NCI-H2081 treated with DMSO at 0.1 percent for 48 hours (cell line): ENCODE measurements at places on chromosomes 7 and 10.

DNA sequence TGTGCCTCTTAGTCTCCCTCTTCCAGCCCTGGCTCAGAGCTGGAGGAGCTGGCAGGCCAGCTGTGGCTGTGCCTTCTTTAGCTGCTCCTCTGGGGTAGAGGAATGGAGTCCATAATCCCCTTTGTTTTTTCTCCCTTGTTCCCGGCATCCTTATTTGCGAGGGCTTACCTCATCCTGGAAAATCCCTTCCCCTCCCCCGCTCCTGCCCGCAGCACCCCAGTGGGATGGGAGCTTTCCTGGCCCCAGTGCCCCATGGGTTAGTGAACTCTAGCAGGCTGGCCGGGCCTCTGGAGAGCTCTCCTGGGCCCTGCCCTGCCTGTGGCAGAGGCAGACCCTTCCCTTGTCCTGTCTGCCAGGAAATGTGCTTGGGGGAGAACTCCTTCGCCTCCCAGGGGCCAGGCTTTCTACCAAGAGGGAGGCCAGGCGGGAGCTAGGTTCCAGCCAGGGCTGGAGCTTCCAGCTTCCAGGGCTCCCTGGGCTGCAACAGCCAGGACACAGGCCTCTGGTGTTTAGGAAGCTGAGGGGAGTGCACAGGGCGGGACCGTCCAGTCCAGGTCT lies 16.5 kb upstream of the TRIM8 start:
- DNase-seq, result no peak

DNA sequence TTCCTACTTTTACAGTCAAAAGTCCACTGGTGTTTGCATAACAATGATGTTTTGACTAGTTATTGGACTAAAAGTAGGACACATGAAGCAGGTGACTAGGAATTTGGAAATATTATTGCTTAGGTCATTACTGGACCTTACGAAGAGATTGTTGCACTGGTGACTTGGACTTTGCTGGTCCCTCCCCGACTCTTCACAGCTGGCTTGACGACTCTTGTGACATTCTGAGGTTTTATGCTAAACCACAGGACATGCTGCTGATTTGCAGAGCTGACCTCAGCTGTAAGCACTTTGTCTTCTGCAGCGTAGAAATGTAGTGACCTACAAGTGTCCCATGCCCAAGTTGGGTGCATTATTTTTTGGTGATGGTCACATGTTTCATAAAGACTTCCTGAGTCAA lies 21.9 kb downstream of the PCBD1 start:
- no peak for DNase-seq

GRCh38 chr7:127592550-127592949 lies 986 bp upstream of the FSCN3 start:
- no peak for DNase-seq

GRCh38 chr10:5479481-5480161 lies 19.7 kb downstream of the CALML5 start:
- DNase-seq, result no peak

DNA sequence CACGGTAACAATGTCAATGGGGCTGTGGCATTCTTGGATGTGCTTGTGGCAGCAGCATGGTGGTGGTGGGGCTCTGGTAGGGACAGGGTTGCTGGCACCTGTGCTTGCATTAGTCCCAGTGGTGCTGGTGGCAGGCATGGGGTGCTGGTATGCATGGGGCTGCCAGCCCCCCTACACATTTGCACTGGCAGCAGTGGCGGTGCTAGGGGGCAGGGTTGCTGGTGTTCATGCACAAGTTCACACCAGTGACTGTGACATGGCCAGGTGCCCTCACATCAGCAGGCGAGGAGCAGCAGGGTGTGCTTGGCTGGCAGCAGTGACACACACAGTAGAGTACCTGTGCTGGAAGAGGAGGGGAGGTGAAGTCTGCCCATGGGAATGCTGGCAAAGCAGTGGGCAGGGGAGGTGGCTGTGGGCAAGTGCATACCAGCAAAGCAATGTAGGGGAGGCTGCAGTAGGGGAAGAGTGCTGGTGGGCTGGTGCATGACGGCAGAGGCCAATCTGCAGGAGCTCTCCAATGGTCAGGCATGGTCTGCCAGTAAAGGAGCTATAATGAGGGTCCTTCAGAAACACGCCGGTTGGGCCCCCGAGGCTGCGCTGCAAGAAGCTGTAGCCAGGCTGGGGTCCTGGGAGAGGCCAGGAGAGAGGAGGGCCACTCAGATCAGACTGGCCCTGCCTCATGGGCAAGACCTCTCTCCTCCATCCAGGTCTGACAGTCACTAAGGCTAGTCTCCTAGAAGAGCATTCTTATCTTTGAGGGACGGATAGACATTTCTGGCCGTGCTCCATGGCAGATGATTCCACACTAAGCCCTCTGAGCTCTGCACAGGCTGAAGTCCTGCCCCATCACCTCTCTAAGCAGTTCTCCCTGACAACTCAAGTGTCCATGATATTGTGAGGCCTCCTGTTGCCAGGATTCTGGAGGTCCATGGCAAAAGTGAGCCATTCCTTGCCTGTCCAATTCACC lies 406.4 kb downstream of the SEMA3D start:
- no peak for DNase-seq

DNA sequence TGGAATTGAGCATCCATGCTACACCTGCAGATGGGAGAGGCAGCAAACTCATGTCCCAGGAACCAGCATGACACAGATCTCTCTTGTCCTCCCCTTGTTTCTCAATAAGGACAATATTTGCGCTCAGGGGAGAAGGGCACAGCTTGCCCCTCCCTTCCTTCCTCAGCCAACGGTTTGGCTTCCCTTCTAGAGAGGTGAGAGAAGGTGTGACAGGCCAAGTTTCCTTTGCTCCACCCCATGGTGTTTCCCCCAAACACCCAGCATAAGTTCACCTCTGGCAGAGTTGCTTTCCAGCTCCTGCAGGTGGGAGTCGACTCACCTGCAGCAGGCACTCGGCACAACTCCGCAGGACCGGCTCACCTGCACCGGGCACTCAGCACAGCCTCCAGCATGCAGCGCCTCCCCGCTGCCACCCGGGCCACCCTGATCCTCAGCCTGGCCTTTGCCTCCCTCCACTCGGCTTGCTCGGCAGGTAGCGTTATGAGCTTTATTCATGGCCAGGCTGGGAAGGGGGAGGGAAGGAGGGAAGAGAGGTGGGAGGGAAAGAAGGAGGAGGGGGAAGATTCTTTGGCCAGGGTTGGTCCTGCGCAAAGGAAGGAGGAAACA lies at the start of the genes ATP6V0A4 and TMEM213:
Gene ATP6V0A4 (minus strand): TSS at position 482 of the 606 bp plus-strand sequence. CDS start 26,949 bp downstream, outside the sequence.
Gene TMEM213 (plus strand): TSS at position 280 of the 606 bp plus-strand sequence. CDS start 111 bp downstream, at position 391.
- no peak for DNase-seq

- DNase-seq, result no peak
Observed at GRCh38 chr7:111262293-111263116, 171.6 kb downstream of the LRRN3 start.

GRCh38 chr10:14385596-14386593 lies 55.2 kb upstream of the FRMD4A start:
- DNase-seq, result no peak

DNA sequence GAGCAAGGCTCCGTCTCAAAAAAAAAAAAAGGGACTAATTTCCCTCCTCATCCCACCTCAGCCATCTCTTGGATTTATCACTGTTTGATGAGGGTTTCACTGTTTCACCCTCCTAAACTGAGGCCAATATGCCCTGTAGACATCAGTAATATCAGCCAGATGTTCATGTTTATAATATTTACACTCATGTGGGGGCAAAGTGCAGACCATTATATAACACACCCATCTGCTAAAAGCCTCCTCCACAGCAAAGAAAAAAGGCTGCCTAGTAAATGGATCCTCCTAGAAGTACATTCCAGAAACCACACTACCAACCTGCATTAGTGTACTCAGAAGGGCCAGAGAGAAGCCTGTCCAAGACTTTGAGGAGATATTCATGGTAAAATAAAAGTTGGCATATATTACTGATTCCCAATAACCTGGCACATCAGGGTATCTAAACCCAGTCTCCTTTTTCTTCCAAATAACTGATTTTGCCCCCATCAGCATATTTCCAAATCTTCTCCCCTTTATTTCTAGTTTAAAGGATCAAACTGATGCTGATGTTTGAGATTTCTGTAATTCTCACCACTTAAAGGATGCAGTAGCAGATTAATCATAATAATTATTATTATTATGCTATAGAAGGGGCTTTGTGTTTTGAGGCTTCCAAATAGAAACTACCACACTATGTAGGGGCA lies 55.1 kb downstream of the LGI1 start:
- no peak for DNase-seq

GRCh38 chr10:74174521-74174920 lies 23.5 kb downstream of the ADK start:
- no peak for DNase-seq

DNA sequence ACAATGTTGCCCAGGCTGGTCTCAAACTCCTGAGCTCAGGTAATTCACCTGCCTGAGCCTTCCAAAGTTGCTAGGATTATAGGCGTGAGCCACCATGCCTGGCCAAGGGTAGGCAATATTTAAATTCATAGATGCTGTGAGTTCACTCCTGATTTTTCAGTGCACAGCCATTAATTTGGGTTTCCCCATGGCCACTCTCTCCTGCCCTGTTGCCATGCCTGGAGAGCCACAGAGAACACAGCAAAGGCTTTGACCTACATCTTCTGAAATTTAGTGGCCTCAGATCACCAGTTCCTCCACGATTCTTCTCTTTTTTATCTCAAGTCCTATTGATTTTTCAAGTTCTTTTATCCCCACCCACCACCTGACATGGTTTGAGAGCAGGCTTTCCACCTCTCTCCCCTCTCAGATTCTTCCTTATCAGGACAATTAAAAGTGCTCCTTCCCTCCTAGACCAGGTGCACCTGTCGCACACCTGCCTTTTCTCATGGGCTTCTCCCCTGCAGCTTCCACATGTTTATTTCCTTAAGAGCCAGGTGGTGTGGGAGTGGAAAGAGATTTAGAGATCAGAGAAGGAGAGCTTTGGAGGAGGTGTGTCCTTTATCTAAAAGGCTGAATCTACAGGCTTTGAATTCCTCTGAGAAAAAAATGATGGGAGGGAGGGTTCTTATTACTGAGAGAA lies 123.8 kb downstream of the ADRA2A start:
- no peak for DNase-seq

DNA sequence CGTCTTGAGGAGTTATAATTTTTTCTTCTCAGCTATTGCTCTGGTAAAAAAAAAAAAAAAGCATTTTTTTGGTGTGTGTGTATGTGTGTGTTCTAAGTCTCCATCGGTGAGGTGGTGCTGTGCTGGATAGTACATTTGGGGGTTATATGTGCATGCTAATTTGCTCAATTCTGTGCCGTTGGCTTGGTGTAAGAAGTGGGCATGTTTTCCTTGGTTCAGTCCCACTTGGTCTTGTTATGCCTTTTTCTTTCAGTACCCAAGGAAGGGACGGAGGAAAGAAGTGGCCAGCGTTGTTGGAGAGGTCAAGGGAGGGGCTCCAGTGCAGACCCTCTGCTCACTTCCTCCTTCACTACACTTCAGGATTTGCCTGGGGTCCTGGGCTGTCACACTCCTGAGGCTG lies 20.4 kb downstream of the LRMDA start:
- no peak for DNase-seq

GRCh38 chr7:76261931-76262330 lies 40.5 kb upstream of the HSPB1 start:
- DNase-seq, result no peak

DNA sequence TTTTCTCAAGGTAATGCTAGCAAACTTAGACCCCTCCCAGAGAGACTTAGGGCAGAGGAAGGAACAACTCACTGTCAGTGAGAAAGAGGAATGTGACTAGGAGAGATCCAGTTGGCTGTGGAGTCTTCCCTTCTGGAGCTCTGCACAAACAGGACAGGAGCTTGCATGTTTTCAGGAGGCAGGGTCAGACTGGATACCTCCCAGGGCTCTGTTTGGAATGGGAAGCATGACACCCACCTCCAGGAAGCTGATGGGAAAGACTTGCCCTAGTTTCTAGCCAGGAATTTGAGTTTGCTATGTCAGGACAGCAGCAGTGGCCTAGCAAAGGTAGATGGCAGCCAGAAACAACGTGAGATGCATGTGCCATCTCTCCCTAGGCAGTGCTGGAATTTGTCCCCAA lies 40.6 kb downstream of the GHRHR start:
- DNase-seq, result no peak

GRCh38 chr7:89133357-89133756 lies 337.8 kb upstream of the TEX47 start:
- no peak for DNase-seq

DNA sequence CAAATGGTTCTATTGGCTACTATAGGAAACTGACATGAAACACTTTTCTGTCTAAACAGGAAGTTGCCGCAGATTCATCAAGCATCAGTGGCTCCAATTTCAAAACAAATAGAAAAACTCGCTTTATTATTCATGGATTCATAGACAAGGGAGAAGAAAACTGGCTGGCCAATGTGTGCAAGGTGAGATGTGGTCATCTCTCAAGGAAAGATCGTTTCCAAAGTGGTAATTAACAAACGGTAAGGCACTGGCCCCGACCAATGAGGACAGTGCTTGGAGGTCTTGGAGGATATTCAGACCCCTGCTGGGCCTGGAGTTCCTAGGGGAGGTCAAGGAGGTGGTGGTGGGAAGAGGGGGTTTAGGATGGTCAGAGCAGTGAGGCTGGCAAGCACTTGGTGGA lies 2.6 kb downstream of the PNLIP start:
- DNase-seq, result no peak

GRCh38 chr10:856416-857157 lies 74.9 kb downstream of the LARP4B start:
- DNase-seq, result no peak

- no peak for DNase-seq
Observed at GRCh38 chr7:133428876-133429275, 176.0 kb downstream of the EXOC4 start.

DNA sequence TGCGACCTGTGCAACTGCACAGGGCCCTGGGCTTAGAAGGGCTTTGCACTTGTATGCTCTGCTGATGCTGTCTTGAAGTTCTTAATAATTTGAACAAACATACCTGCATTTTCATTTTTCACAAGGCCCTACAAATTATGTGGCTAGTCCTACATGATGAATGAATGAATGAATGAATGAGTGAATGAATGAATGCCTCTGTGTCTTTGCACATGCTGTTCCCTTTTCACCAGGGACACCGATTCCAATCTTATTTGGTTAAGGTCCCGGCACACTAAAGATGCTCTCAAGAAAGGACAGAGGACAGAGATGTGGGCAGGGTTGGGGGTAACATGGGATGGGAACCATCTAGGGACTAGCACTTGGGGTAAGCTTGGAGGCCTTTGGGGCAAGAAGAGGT lies 39.4 kb upstream of the CHST3 start:
- no peak for DNase-seq

DNA sequence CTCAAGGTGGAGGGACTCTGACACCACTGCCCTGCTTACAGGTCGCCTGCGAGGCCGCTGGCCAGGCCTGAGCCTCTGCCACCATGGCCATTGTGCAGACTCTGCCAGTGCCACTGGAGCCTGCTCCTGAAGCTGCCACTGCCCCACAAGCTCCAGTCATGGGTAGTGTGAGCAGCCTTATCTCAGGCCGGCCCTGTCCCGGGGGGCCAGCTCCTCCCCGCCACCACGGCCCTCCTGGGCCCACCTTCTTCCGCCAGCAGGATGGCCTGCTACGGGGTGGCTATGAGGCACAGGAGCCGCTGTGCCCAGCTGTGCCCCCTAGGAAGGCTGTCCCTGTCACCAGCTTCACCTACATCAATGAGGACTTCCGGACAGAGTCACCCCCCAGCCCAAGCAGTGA lies 2.8 kb downstream of the LZTS2 start:
- no peak for DNase-seq

DNA sequence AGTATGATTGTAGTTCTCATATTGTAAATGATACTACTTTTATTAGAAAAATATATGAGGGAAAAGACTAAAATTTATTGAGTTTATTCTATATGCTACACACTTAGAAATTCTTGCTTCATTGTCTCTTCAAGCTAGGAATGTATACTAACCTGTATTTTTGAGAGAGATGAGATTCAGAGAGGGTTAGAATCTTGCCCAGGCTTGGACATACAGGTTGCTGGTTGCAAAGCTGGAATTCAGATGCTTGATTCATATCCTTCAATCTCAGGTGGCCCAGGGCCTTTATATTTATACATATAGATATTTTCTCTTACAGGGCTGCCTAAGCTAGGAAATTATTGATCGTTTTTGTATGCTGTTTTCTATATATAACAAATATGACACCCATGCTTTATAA lies 324.2 kb downstream of the CDK14 start:
- no peak for DNase-seq
